LoVo (cell line): ENCODE measurements at places on chromosomes 3 and 15.

DNA sequence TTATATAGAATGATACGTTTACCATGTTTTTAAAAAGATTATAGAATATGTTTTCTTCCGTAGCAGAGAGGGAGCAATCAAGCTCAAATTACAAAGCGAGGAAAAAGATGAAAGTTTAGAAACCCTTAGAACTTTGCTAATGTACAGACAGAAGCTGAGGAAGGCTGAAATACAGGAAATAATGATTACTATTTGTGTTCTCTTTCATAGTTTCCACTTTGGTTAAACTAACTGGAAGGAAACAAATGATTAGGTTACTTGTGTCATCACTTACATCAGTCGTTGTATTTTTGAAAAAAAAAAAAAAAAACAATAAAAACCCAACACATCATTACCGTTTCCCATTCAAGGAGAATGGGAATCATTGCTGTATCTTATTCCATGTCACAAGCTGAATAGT lies 337.8 kb upstream of the CBLB start:
- no peak for DNase-seq

DNA sequence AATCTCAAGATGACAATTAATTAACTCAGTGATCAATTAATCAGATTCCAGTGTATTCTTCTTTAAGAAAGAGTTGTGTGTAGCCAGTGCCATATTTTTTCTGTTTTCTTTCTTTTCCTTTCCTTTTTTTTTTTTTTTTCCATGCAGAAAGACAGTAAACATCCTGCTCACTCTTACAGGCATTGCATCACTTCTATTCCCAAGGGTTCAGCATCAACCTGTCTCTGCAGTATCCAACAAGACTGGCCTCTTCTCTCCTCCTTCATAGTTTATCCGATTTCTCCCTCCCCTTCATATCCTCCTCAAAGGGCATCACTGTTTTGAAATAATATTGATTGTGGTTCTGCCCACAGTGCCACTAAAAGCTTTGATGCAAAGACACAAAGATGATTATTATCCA lies 17.0 kb upstream of the SLC9A9 start:
- DNase-seq: no peak

DNA sequence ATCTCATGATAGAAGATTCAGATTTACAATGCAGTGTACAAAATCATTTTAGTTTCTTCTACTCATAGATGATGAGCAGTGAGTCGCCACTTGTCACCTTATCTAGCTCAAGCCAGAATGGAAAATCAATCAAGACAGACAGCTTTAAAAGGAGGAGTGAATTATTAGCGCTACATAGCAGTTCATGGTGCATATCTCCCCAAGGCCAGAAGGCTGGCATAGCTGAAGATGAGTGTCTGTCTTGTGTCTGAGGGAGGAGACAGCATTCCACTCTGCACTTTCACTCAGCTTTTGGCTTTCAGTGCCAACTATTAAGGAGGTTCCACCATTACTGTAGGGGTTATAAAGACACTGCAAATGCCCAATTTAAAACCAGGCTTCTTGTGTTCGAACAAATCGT lies 804.1 kb upstream of the LMCD1 start:
- no peak for DNase-seq

GRCh38 chr3:129599607-129600006 lies 6.9 kb downstream of the PLXND1 start:
- no peak for DNase-seq

DNA sequence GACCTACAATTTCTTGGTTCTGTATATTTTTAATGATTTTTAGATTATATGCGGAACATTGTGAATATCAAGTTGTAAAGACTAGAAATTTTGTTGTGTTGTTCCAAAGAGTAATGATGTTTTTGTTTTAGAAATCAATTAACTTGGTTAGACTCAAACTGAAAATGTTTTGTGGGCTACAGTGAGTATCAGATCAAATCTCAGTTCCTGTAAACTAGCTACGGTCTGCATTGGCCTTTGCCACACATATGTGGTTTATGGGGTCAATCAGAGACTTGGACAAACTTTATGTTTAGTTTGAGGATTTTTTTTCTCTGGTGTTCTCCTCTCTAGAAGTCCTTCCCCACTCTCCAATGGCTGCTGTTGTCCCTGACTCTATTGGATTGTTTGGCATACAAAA lies 308.0 kb upstream of the THRB start:
- no peak for DNase-seq

DNA sequence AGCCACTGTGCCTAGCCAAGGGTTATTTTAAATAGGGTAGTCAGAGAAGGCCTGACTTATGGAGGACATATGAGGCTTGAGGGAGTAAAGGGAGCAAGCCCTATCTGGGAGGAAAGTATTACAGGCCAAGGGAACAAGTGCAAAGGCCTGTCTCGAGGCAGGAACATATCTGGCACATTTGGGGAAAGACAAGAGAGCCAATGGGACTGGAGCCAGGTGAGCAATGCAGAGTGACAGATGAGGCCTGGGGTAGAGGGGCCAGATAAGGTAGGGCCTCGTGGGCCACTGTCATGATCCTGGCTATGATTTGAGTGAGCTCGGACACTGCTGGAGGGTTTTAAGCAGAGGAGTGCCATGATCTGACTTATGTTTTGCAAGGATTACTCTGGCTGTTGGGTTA lies 43.8 kb downstream of the DCP1A start:
- DNase-seq: no peak

- DNase-seq: no peak
Measured at GRCh38 chr15:70357453-70357852, 259.7 kb upstream of the TLE3 start.

DNA sequence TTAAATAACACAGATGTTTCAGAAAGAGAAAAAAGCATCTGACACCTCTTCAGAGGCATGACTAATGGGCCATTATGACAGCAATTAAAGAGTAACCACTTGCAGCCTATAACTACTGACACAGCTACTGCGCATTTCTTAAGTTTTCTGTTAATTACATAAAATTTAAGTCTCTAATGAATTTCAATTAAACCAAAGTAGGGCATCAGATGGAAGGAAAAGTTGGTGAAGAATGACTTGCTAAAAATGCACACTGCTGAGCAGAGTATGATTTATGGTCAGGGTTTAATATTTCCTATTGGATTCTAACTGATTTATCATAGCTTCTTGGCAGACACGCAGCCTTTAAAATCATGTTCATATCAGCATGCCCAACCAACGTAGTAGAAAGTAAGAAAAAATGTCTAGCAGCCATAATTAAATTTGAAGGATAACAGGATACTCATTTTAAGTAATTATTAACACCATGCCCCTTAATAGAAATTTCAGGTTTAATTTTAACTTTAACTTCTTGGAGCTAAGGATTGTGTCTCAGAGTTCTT lies 140.0 kb downstream of the CBLB start:
- DNase-seq: no peak

DNA sequence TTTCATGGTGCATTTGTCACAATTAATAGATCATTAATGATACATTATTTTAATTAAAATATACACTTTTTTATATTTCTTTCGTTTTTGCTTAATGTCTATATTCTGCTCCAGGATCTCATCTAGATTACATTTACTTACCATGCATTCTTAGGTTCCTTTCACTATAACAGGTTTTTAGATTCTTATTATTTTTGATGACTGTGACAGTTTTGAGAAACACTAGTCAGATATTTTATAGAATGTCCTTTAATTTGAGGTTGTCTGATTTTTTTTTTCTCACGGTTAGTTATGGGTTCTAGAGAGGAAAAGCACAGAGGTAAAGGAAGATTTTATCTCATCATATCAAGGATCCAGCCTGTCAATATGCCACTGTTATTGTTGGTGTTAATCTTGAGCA lies 595.8 kb upstream of the BCHE start:
- no peak for DNase-seq
